ENCODE measurements at places on chromosomes 4 and X. TPM values are rescaled to one million over a fixed set of nuclear protein-coding genes. Genes with fewer than 3 reads are reported as not detected.

VSIG1 gene
- total RNA-seq, result not detected

- no peaks in the 10 kb centered on the region for H3K4me1 ChIP-seq
- peaks cover 7% of the 10 kb centered on the region for H3K36me3 ChIP-seq
- H3K4me3 ChIP-seq, result no peak overlapping the region
- H3K27ac ChIP-seq, result no peak overlapping the region
Measured at GRCh38 chr4:114287079-114287696, 307.7 kb upstream of the ARSJ start.

- peaks cover 3% of the 10 kb centered on the region for H3K4me1 ChIP-seq
- no peak overlapping the region for H3K27ac ChIP-seq
- no peaks in the 10 kb centered on the region for H3K36me3 ChIP-seq
- H3K4me3 ChIP-seq, result no peak overlapping the region
Measured at GRCh38 chrX:68429216-68429615, 4.1 kb downstream of the OPHN1 start.

DNA sequence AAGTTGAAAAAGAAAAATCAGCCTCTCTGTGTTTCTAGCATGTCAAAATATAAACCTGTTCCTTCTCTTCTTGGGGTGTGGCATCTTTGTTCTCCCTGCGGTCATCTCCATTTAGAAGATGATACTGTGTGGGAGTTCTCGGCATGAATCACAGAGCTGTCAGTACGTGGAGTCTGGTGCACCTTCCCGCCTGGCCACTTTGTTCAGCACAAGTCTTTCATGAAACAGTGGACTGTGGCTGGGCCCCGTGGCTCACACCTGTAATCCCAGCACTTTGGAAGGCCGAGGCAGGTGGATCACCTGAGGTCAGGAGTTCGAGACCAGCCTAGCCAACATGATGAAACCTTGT, 166.5 kb downstream of the MAML3 start:
- H3K4me3 ChIP-seq, result peak overlapping the region; percentile 77
- H3K36me3 ChIP-seq, result no peaks in the 10 kb centered on the region
- peak overlapping the region; percentile 98 for H3K27ac ChIP-seq

- peak; percentile 3 for DNase-seq
- peaks cover 4% of the 10 kb centered on the region for H3K27me3 ChIP-seq
- H3K4me1 ChIP-seq, result no peaks in the 10 kb centered on the region
- peaks cover 10% of the 10 kb centered on the region for H3K36me3 ChIP-seq
- H3K27ac ChIP-seq, result no peak overlapping the region
- H3K4me3 ChIP-seq, result no peak overlapping the region
Measured at GRCh38 chr4:8355864-8356565, 84.5 kb downstream of the ACOX3 start.

DNA sequence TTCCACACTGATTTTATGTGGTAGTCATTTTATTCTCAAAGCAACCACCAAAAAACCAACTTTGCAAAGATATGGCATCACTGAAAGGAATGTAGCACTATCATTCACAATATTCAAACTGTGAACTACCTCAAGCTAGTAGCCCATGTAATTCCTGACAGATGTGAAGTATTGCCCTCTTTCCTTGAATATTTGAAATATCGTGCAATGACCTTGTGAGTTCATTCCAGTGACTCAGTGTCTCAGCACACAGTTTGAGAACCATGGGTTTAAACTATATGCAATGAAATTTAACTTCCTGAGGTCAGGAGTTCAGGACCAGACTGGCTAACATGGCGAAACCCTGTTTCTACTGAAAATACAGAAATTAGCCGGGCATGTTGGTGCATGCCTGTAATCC, 20.9 kb upstream of the IQCM start:
- no peak for DNase-seq
- H3K27me3 ChIP-seq, result no peaks in the 10 kb centered on the region
- no peak overlapping the region for H3K4me3 ChIP-seq
- no peaks in the 10 kb centered on the region for H3K4me1 ChIP-seq
- H3K27ac ChIP-seq, result no peak overlapping the region
- H3K36me3 ChIP-seq, result no peaks in the 10 kb centered on the region
